T-helper 1 cell (primary cell): ENCODE measurements at places on chromosomes 5 and 9.
A peak's percentile ranks its signal among the peaks of the same experiment; 100 is the strongest.

DNA sequence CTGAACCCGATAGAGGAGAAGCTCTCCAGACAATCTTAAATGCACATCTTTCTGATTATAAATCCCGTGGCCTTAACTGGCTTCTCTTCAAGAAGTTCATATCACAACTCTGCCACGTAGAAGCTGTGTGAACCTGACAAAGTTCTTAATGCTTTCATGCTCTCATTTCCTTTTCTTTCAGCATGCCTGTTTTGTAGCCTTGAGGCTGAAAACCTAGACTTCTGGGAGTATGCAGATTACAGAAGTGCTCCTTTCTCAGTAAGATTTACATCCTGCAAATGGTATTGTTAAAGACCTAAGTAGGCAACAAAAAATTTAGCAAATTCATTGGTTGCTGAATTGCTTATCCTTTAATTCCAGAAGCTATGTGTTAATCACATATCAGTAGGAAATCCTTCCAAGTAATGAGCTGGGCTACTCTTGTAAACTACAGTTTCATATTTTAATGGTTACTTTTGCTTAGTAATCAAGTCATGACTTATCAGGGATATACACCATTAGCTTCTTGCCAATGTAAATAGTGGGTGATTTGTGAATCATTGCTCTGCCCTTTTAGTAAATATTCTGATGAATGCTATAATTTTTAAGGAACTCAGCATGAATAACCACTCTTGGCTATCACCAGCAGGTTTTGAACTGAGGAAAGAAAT lies 334.7 kb downstream of the FBXL7 start:
- DNase-seq, result no peak

- no peak for DNase-seq
These were observed 719 bp downstream of the ARL14EPL start for GRCh38 chr5:116032991-116033390.

DNA sequence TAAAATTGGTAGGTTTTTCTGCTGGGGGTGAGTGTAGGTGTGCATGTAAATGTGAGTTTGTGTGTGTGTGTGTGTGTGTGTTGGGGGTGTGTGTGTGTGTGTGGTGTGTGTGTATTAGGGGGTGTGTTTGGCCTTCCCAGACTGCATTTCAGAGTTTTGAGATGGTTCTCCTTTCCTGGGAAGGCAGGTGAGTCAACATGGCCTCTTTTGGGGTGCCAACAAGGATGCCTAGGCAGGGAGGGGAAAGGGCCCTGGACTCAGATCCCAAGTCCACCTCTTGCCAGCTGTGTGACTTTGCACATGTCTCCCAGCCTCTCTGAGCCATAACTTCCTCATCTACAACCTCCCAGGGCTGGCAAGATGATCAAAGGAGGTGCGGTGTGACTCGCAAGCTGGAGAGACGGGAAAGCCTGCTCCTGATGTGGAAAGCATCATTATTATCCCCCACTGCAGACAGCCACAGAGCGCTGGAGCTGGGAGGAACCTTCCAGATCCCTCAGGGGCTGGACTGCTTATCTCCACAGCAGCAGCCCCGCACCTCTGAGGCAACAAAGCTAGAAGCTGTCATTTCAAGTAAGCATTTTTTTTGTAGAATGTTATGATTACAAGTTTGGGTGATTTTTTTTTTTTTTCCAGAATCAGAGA lies 63.5 kb upstream of the TBC1D2 start:
- no peak for DNase-seq

- DNase-seq, result no peak
These were observed 138.7 kb upstream of the EFNA5 start for GRCh38 chr5:107809201-107810034.

DNA sequence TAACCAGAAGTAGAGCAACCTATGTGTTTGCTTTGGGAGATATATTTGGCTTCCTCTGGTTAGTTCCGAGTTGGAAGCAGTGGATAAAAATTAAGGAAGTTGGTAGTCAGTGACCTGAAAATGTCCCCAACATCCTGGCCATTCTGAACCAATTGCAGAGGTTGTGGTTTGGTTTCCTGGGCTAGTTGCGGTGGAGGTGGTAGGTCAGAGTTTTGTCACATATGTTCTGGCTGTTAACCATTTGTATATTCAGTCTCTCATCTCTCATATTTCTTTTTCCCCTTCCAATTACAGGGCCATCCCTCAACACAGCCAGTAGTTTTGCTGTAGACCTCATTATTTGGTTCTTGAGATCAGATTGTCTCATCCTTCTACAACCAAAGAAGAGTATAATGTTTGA lies 1026.9 kb downstream of the PTPRD start:
- no peak for DNase-seq

GRCh38 chr5:166962461-166962860 lies 1329.0 kb upstream of the WWC1 start:
- DNase-seq, result no peak

- peak; percentile 18 for DNase-seq
These were observed 1.1 kb downstream of the CD14 start for GRCh38 chr5:140631831-140632365.

GRCh38 chr9:82101475-82101874 lies 112.9 kb downstream of the SPATA31D1 start:
- DNase-seq, result no peak

DNA sequence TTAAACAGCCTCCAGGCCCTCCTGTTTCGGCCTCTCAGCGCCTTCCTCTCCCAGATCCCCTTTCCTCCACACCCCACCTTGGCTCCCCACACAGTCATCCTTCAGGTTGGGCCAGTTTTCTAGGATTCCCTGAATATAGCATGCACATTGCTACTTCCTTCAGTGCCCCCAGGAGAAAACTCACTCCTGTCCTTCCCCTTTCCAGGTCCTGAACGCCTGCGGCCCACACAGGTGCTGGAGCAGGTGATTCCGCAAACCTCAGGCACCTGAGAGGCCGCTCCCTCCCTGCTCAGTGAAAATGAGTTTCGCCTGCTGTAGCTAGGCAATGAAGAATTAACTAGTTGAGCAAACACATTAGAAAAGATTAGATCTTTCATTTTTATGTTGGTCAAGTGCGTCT lies 185.0 kb downstream of the MED10 start:
- DNase-seq, result no peak

GRCh38 chr5:58264276-58264675 lies 195.6 kb downstream of the PLK2 start:
- no peak for DNase-seq

GRCh38 chr5:137492331-137492730 lies 6.8 kb downstream of the SPOCK1 start:
- DNase-seq, result no peak

DNA sequence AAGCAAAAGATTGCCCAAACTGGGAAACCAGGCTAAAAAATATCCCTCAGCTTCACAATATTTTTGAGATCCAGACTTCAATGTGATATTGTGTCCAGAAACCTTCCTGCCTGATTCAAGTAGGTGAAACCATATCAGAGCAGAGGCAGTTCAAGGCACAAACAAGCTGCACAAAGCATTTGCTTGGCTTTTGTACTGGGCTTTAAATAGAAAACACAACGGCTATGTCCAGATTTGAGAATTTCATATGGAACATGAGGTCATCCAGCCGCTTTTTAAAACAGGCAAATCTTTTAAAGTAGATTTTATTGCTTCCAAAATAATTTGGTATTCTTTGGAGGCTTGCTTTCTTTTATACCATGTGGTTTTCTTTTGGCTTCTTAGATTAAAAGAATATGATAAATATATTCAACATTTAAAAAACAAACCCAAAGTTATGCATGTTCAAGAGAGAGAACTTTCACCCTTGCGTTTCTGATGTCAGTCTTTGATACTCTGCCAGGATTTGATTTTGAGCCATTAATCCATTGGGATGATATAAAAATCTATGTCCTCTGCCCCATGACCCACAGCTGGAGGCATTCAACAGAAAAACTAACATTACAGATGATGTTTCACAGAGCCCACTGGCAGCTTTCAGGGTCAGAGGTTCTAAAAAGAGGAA lies 29.0 kb upstream of the CCDC112 start:
- DNase-seq, result no peak
